ENCODE measurements at places on chromosomes 3 and 15.

GRCh38 chr3:156787926-156788663 lies 38.1 kb upstream of the LEKR1 start:
- no peak for DNase-seq

GRCh38 chr3:9139366-9139765 lies 110.1 kb downstream of the SRGAP3 start:
- DNase-seq, result no peak

DNA sequence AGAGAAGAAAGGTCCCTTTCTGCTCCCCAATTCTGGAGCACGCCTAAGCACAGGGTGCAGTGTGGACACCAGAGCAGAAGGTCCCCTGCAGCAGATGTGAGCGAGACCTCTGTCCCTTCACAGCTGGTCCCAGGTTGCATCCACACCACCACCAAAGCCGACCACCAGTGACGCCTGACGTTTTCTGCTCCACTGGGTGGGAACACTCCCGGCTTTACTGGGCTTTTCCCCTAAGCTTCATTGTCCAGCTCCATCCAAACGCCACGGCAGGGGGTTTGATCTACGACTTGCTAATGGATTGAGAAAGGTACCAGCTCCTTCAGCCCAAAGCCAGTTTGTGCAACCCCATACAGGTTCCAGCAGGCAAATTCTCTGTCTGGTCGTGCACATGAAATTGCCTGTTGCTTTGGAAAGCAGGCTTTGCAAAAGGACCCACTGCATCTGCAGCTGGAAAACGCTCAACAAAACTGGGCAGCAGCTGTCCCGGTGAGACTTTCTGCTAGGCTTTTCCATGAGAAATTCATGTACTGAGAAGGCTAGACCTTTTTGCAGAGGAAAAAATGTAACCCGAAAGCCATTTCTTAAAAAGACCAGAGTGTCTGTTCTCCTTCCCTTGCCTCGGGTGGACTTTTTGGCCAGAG lies 31.1 kb downstream of the ADAMTS17 start:
- no peak for DNase-seq

- no peak for DNase-seq
These were observed 7.9 kb upstream of the PIK3CB start for GRCh38 chr3:138842483-138843188.

- no peak for DNase-seq
These were observed 269.7 kb downstream of the ABHD5 start for GRCh38 chr3:43960448-43960840.

- peak; percentile 48 for DNase-seq
These were observed 42.0 kb downstream of the WWTR1 start for GRCh38 chr3:149615731-149616221.

DNA sequence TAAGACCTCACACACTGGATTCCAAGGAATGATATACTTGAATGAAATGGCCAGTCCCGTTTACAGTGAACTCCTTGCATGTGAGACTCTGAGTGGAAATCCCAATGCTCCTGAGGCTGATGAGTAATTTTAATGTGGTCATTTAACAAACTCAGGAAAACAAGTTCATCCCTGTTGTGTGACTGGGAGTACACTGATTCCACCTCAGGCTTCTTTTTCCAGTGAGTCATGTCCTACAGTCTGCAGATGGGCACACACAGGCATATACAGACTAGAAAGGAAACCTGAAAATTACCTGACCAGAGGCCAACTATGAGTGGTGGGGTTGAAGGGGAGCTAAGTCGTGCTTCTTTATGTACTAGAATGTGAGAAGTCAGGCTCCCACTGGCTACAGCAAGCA lies 5.8 kb downstream of the SQOR start:
- DNase-seq, result peak; percentile 55

DNA sequence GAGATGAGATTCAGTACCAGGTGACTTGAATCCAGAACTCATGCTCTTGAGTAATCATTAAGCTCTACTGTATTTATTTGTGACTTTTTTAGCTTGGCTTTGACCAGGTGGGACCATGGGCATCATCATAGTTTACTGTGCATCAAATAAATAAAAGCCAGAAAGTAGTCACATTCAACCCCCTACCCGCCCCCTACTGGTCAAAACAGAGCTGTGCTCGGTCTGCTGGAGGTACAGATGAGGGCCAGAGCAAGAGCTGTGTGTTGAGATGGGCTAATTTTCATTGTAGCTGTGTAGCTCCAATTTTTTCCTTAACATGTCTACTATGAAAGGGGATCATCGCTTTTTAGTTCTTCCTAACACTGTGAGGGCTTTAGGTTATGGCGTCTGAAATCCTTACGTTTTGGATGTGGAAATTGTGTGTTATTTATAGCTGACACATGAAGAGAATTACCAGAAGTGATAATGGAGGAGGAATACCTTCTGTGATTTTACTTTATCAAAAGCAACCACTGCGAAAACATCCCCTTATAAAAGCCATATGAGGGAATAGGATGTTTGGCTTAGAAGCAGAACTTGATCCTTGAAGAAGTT lies 375.1 kb downstream of the PTPRG start:
- DNase-seq, result peak; percentile 6

DNA sequence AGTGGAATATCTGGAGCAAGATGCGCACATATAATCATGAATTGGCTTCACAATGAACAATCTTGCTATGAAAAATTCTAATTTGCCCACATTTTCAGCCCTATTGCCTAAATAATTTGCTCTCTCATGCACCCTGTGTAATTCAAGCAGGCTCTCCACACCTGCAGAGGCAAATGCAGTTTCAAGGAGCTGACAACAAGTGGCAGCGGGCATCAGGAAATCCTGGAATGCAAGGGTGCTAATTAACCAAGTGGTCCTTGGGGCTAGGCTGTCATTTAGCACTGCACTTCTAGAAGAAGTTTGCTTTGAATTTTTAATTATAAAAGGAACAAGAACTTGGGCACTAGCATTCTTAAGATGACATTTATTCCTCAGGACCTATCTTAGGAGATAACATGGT lies 56.3 kb upstream of the ICE2 start:
- DNase-seq, result no peak

- DNase-seq, result no peak
These were observed 442.5 kb downstream of the CNTN6 start for GRCh38 chr3:1535361-1535760.

- DNase-seq, result no peak
These were observed 193.1 kb upstream of the LPP start for GRCh38 chr3:187960820-187961219.

GRCh38 chr3:139318431-139318816 lies 25.4 kb upstream of the MRPS22 start:
- DNase-seq, result no peak

DNA sequence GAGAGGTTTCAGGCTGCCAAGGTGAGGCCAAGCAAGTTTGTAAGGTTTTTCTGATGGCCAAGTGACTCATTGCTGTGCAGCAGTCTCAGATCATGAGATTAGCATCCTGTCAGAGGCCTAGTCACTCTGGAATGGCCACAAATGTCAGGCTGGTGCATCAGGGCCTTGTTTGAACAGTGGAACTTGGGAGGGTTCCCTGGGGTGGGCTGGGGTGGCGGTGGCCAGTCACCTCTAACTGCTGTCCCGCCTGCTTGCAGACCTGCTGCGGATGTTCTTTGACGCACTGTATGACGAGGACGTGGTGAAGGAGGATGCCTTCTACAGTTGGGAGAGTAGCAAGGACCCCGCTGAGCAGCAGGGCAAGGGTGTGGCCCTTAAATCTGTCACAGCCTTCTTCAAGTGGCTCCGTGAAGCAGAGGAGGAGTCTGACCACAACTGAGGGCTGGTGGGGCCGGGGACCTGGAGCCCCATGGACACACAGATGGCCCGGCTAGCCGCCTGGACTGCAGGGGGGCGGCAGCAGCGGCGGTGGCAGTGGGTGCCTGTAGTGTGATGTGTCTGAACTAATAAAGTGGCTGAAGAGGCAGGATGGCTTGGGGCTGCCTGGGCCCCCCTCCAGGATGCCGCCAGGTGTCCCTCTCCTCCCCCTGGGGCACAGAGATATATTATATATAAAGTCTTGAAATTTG lies 2.8 kb upstream of the FAM131A start:
- DNase-seq, result no peak

All from HepG2 (cell line).